ENCODE measurements at places on chromosomes 13 and 19.

GRCh38 chr13:110886870-110887596 lies 27.8 kb downstream of the ANKRD10 start:
- no peak for DNase-seq

DNA sequence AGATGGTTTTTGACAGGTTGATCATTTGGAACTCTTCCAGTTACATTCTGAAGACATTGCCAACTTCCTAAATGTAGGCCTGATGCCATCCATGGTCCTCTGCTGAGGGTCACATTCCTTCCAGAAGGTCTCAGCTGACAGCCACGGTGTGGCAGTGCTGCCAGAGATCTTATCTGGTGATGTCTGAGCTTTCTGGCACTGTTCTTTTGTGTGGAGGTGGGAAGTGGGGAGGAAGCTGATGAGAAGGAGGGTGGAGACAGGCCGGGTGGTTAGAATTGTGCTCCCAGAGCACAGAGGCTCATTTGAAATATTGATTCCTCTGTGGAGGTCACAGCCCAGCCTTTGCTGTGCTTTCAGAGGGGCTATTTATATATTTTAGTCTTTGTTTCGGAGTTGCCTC lies 16.1 kb upstream of the MTIF3 start:
- DNase-seq: no peak

DNA sequence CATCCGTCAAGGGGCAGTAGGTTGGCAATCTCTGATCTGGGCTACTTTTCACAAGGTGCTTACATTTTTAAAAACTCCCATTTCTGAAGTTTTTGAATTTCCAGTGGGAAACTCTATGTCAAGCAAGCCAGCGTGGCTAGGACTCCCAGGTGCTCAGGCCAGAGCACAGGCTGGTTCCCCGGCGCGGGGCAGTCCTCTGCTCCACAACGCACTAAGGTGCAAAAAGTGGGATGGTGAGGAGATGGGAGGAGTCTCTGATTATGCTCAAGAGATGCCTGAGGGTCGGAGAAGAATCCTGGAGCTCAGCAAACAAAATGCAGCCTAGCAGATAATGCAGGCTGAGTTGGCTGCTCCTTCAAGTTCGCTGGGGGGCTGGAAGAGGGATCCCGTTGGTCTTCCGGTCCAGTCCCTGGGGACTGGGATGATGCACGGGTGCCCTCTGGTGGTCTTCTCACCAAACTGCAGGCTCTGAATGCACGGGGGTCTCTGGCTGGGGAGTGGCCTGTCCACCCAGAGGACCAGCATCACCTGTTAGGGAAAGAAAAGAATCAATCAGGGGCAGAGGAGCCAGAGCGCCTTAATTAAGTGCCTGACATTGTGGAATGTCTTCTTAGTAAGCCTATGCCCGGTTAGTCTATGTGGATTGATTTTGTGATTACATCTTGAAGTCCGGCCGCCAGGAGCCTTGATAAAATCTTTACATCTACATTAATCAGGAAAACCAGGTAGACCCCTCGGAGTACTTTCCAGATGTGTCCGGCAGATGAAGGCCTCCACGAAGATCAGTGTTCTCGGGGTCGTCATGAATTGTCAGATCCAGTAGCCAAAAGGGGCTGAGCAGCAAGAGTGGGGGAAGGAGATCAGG lies 244.4 kb upstream of the MAB21L1 start:
- DNase-seq: peak; percentile 61

GRCh38 chr19:1618157-1619093 lies 13.2 kb upstream of the UQCR11 start:
- peak; percentile 25 for DNase-seq

- no peak for DNase-seq
Measured at GRCh38 chr13:41056826-41057711, 4.2 kb upstream of the WBP4 start.
